ENCODE measurements at places on chromosomes 5 and 9.

- no peak for DNase-seq
These were observed 468.2 kb upstream of the KIF2A start for GRCh38 chr5:61837788-61838187.

GRCh38 chr5:14486996-14487896 lies 94.3 kb upstream of the OTULINL start:
- DNase-seq: peak; percentile 79

DNA sequence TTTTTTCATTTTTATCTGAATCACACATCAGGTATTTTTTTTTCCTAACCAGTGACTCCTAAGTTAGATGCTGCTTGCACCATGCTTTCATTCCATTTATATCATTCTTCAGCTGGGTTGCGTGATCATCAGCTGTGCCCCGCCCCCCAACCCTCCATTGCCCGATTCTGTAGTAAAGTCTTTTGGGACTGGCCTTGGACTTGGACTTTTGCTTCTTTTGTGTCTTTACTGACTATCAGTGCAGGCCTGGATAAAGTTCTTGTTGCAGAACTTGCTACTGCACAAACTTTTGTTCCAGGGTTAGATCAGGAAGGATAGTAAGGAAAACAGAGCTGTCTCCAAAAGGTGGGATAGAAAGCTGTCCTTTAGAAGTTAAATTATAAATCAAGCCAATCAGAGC lies 38.5 kb downstream of the SLC22A5 start:
- DNase-seq: no peak

GRCh38 chr9:5466766-5467165 lies 16.4 kb downstream of the CD274 start:
- DNase-seq: no peak

- no peak for DNase-seq
These were observed 267.2 kb downstream of the MAN2A1 start for GRCh38 chr5:109956884-109957283.

- DNase-seq: no peak
These were observed 17.2 kb upstream of the THG1L start for GRCh38 chr5:157713830-157714595.

DNA sequence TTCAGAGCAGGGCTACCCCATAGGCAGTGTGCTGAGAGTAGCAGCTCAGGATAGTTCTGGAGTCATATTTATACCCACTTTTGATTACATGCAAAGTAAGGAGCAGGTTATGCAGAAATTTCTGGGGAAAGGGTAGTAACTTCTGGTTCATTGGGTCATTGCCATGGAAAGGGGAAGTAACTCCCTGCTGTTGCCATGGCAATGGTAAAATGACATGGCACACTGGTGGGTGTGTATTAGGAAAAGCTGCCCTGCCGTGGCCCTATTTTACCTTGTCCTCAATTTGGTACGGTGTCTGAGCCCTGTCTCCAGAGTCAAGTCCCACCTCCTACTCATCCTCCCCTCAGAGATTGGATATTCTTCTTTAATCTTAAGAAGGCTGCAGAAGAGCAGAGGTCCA lies 526.7 kb upstream of the TYRP1 start:
- DNase-seq: no peak

- DNase-seq: no peak
These were observed 29.2 kb downstream of the ROR2 start for GRCh38 chr9:91920630-91921350.

DNA sequence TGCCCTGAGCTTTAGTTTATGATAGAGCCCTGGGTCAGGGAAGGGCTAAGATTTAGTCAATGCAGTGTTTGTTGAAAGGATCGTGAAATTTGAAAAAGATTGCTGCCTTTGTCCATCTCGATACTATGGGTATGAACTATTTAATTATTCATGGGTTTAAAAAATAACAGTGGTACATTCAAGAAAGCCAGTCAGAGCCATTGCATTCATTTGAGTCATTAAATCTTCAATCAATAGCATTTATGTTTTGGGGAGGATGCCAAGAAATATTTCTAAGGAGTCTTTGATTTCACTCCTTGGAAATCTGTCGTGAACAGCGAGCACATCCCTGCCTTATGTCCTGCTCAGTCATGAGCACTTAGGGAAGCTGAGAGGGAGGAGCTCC lies 54.4 kb upstream of the LRRTM2 start:
- DNase-seq: no peak

- DNase-seq: no peak
These were observed 1087.4 kb downstream of the CDH18 start for GRCh38 chr5:18900644-18901043.

DNA sequence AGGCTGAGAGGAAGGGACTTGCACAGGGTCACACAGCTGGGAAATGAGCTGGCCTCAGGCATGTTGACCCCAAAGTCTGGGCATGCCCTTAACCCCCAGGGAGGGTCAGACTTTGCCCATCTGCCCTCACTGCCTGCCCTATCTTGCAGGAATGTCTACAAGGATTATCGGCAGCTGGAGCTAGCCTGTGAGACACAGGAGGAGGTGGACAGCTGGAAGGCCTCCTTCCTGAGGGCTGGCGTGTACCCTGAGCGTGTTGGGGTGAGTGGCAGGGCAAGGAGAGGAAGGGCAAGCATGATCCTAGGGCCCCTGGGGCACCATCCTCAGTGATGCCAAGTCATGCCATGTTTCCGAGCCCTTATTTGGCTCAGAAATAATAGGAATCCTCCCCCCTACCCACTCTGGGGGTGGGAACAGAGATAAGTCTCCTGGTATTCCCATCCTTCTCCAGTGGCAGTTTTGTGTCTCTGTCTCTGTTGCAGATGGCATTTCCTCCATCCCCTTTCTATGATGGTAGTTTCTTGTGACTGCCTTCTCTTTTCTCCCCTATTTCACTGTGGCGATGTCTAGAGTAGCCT lies 28.5 kb downstream of the GOLGA2 start:
- DNase-seq: no peak

- DNase-seq: no peak
These were observed 16.3 kb upstream of the PLEKHG4B start for GRCh38 chr5:75331-76320.

- DNase-seq: no peak
These were observed 65.7 kb downstream of the LRSAM1 start for GRCh38 chr9:127516835-127517607.

DNA sequence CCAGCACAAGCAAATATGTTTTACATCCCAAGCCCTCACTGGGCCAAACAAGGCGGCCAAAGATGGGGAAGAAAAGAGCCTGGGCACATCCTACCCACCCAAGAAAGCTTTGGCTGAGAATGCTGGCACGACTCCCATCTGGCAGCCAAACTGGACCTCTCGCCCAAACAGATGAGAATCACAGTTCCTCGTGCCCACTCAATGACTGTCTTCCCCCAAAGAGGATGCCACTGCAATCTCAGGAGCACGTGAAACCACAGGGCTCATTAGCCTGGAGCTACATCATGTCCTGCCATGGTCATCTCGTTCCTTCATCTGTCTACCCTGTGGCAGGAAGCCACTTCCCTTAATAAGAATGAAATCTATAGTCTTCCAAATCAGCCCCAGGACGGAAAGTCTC lies 536.8 kb downstream of the BNC2 start:
- DNase-seq: no peak

GRCh38 chr9:2420543-2420942 lies 201.0 kb upstream of the VLDLR start:
- no peak for DNase-seq

DNA sequence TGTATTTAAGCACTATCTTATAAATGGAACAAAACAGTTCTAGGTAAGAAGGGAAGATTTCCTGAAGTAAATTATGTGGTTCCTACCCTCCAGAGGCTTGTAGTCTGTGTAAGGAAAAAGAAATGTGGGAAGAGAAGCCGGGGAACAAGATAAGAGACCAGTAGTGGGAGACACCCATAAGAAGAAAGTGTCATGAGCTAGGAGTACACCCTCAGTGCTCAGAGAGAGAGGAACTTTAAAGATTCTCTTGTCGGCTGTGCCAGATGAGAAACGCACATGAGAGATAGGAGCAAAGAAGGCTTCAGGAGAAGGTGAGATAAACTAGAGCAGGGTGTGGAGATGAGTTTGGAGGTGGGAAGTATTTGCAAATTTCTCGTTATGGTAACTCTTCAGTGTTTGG lies 18.1 kb downstream of the SLC36A1 start:
- no peak for DNase-seq

- no peak for DNase-seq
These were observed 45.0 kb upstream of the DMRTA1 start for GRCh38 chr9:22401671-22402070.

DNA sequence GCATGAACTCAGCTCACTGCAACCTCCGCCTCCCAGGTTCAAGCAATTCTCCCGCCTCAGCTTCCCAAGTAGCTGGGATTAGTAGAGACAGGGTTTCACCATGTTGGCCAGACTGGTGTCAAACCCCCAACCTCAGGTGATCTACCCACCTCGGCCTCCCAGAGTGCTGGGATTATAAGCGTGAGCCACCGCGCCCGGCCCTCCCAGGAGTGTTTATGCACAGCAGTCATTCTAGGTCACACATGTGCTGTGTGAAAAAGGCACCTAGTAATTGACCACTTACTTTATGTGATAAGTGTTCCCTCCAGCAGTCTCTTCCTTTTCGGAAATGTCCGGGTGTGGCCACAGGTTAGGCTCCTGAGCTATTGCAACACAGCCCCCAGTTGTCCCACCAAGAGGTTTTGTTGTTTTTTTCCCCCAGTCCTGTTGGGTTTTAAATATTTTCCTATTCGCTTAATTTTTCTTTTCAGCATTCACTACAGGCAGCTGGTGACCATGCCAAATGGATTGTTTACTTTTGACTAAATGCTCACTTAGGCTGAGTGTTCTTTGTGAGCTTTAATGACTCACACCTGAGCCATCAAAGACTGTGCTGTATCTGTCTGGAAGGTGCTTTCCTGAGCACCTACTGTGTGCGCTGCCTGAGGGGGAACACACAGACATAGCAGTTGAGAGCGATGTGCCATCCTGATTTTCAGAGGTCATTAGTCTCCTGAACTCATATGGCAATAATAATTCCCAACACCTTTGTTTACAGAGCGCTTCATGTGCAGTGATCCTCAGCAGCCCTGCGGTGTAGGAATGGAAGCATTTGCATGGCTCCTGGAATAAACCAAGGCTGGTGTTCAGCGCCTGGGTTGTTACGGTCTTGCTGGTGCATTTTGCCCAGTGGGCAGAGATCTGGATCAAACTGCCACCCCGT lies 94.3 kb downstream of the MVB12B start:
- no peak for DNase-seq

- no peak for DNase-seq
These were observed 59.2 kb downstream of the CDH18 start for GRCh38 chr5:19928562-19929421.

- peak; percentile 30 for DNase-seq
These were observed 102.6 kb downstream of the PDZD2 start for GRCh38 chr5:31741496-31741895.

DNA sequence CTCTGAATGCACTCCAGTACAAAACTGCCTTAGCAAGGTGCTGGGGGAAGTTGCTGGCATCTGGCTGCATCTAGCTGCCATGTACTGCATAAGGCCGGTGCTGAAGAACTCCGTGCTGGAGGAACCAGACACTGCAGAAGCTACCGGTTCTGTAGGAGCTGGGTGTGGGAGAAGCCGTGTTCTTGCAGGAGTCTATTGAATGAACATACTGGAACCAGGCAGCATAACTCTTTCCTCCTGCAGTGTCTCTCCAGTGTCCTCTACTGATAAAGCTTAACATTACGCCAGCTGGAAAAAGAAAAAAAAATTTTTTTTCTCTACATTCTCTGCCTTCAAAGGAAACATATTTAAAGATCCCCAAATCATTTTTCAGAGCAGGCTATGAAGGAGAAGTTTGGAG lies 38.5 kb downstream of the VPS13A start:
- DNase-seq: no peak

DNA sequence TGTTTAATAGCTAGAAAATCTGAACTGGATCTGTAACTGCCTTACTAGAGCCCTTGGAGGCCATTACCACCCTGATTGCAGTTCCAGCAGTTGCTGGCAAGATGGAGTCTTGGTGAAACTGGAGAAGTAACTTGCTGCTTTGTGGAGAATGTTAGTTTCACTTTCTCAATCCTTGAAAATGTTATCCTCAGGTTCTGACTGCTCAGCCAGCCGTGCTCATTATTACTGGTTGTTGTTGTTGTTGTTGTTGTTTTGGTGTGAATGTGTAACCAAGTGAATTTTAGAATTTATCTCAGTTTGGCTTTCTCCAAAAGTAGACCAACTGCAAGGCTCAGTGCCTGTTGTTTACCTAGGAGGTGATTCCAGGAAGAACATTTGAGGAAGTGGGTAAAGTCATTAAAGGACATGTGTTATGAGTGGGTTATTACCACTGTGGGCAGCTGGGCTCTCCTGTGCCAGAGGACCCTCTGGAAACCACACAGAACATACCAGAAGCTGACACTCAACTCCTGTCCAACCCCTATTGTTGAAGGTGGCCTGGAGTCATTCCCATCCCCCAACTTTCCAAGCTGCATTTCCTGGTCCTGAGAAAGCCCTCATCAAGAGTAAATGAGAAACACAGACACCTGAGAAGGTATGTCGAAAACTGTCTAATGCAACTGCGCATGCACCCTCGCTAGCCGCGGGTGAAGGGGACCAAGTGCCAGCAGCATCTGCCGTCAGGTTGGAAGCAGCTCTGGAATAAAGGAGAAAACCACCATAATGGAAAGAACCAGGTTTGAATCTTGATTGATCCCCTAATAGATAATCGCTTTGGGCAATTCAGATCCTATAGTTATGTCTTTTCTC lies 111.6 kb downstream of the CMYA5 start:
- DNase-seq: no peak

DNA sequence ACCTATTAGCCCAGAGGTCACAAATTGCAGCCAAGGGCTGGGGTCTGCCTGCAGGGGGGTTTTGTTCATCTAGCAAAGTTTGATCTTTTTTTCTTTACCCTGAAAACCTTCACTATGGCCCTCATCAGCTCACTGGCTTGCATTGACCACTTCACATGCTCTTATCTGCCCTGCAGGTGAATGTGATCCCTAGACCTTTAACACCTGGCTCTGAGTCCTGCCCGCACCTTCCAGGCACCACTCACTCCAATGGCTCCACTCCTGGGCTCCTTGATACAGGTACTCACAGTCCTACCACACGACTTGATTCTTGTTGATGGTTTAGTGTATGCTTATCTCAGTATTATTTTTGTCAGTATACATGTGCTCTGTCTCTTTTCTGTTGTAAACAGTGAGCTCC lies 92.5 kb downstream of the FEM1C start:
- DNase-seq: no peak

DNA sequence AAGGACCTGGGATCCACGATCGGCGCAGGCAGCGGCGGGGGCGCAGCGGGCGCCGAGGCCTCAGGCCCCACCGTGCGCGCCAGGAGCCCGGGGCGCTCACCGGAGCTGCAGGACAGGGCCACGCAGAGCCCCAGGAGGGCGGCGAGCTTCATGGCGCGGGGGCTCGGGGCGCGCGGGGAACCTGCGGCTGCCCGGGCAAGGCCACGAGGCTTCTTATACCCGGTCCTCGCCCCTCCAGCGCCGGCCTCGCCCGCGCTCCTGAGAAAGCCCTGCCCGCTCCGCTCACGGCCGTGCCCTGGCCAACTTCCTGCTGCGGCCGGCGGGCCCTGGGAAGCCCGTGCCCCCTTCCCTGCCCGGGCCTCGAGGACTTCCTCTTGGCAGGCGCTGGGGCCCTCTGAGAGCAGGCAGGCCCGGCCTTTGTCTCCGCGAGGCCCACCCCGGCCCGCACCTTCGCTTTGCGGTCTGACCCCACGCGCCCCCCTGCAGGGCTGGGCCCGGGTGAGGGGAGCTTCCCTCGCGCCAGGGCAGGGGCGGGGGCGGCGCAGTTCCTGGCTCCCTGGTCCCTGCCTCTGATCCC lies at the start of gene SCGB3A1:
Gene SCGB3A1 (minus strand): TSS at position 189 of the 577 bp plus-strand sequence. CDS start 37 bp downstream, at position 152.
- peak; percentile 44 for DNase-seq

GRCh38 chr5:155097995-155098394 lies 84.4 kb downstream of the KIF4B start:
- DNase-seq: no peak

Data from upper lobe of left lung (tissue), 6 donors.